ENCODE measurements at places on chromosomes 12 and 14.
A peak's percentile ranks its signal among the peaks of the same experiment; 100 is the strongest.

- no peak for DNase-seq
Observed at GRCh38 chr12:7387289-7387688, 56.7 kb downstream of the CD163L1 start.

- no peak for DNase-seq
Observed at GRCh38 chr14:61925732-61926435, 163.7 kb downstream of the SNAPC1 start.

DNA sequence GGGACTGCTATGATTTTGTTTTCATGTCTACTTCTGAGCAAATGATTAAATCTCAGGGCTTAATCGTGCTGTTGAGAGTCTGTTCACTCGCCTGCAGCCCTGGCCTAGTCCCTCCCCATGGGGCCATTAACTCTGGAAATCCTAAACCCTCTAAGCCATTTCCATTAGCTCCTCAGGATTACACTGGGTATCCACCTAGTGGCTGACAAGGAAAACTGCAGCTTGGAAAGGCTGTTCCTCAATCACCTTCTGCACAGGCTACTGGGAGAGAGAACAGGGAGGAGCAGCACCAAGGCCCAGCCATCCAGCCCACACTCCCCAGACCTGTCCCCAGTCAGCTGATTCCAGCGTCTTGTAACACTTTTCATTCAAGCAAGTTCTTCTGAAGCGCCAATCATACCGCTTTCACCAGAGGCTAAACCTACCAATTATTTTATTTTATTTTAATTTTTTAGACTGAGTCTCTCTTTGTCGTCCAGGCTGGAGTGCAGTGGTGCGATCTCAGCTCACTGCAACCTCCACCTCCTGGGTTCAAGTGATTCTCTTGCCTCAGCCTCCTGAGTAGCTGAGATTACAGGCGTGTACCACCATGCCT lies 48.7 kb downstream of the NEUROD4 start:
- peak; percentile 57 for DNase-seq

- DNase-seq = no peak
Observed at GRCh38 chr12:125324861-125325490, 259.7 kb downstream of the AACS start.

DNA sequence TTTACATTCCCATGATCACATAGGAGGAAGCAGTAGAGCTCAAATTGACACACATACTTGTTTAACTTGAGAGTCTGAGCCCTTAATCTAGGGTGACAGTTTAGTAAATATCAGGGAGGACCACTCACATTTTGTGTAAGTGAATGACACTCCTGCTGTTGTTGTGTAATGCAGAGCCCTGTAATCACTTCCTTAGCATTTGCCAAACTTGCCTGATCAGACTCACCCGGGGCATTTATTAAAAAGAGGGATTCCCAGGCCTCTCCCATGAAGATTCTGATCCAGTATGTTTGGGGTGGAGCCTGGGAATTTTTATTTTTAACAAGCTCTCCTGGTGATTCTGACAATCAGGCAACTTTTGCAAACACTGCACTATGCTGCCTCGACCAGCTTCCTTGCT lies 119.6 kb downstream of the NUAK1 start:
- DNase-seq = no peak

GRCh38 chr14:51360592-51360991 lies 120.5 kb downstream of the TMX1 start:
- no peak for DNase-seq

GRCh38 chr14:89243286-89243685 lies 173.7 kb downstream of the FOXN3 start:
- DNase-seq = no peak

- DNase-seq = peak; percentile 76
Observed at GRCh38 chr12:55707841-55708694, at the start of gene ITGA7. Gene ITGA7, minus strand, starts transcription at chr12:55707904. Its CDS starts 222 bp downstream, at chr12:55707682.

- no peak for DNase-seq
Observed at GRCh38 chr14:89773644-89774316, 180.8 kb downstream of the EFCAB11 start.

DNA sequence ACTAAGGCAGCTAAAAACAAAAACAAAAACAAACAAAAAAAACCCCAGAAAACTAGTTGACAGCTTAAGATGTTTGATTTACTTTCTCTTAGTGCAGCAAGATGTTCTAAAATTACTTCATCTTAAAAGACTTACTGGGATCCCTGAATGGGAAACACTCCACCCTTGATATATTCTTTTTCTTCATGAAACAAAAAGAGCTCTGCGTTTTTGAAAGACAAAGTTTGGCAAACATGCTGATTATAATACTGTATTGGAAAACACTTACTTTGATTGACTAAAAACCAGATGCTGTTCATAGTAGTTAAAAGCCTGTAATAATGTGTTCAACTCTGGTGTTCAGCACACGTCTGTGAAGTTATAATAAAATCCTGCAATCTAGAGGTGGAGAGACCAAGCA lies 136.8 kb downstream of the SRGAP1 start:
- no peak for DNase-seq

DNA sequence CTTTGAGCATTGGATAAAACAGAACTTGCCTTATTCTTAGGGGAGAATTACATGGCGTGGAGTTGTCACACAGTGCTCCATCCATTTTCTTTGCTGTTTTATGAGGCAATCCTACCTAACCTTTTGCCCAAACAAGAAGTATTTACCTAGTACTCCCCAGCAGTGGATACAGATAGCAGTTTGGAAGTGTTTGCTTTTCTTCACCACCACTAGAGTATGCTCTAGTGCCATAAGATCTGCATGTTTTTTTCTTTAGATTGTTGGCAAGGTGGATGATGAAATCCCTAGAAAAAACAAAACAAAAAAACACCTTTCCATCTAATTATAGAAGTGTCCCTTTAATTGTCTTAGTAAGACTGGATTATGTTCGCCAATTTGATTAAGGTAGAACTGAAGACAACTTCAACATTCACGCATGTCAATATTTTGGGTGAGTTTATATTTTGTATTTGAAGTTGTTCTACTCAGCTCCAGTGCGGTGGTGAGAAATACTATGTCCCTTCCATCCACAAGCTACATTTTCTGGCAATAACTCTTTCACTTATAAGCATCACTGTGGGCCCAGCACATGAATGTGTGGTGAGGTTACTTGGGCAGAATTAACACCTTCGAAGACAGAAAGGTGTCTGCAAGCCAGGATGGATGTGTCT lies 23.6 kb upstream of the TMEM260 start:
- DNase-seq = peak; percentile 25

DNA sequence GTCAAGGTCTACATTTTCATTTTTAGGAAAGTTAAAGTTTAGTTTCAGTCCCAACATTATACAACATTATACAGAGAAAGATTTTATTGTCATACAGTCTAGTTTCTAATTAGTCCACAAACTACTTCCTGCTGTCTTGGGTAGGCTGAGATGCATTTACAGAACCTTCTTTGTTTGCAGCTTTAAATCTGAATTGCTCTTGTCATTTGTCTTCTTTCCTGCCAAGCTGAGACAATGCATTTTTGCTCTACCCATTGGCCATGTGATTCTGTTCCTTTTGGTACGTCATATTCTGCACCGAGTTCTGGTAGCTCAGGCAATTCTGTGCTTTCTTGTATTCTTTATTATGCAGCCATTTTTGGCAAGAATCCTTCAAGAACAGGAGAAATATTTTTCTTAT lies 228.5 kb downstream of the ATP23 start:
- no peak for DNase-seq

DNA sequence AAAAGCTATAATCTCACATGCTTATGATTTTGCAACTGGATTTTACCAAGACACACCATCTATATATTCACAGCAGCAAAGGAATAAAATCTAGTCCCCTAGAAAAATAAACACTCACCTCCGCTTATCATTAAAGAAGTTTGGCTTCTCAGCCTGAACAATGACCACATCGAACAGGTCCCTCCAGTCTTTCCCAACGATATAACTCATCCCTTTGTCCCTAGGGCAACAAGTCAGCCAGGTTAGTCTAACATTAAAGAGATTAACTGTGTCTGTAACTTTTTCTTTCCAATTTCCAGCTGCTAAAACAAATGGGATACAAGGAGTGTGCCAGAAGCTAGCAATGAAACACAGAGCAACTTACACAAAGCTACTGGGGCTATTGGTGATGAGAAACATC lies 48.0 kb downstream of the NT5DC3 start:
- no peak for DNase-seq

GRCh38 chr14:77897374-77897773 lies 97.5 kb downstream of the ADCK1 start:
- DNase-seq = no peak

GRCh38 chr12:118053071-118053985 lies 7.7 kb downstream of the WSB2 start:
- no peak for DNase-seq

DNA sequence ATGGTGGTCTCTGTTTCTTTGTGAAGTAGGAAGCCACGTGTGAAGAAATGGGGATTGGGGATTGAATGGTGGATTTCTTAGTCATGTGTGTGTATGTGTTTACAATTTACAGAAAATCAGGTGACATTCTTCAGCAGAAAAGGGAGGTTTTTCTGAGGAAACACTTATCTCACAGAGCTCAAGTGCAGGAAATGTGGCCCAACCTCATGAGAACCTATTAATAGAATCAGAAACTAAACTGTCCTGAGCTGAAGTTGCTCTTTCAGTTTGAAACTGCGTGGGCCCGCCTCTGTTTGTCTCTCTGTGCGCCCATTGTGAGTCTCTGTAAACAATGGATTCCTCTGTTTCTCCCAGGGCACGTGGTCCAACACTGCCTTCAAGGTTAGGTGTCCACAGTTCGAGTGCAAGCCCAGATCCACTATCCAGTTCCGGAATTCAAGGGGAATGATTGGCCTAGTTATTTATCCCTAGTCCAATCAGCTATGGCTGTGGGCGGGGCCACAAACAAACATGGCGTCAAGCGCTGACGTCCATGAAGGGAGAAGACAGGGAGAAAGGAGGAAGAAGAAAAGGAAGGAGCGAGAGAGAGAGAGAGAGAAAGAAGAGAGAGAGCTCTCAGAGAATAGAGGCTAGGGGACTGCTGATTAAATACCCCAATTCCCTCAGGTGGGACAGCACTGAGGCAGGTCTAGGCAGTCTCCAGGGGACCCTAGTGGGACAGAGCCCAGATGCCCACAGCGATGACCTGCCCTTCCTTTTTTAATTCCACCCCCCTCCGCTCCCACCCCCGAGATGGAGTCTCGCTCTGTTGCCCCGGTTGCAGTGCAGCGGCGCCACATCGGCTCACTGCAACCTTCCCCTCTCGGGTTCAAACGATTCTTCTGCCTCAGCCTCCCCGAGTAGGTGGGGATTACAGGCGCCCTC lies 31.4 kb upstream of the C12orf76 start:
- no peak for DNase-seq

DNA sequence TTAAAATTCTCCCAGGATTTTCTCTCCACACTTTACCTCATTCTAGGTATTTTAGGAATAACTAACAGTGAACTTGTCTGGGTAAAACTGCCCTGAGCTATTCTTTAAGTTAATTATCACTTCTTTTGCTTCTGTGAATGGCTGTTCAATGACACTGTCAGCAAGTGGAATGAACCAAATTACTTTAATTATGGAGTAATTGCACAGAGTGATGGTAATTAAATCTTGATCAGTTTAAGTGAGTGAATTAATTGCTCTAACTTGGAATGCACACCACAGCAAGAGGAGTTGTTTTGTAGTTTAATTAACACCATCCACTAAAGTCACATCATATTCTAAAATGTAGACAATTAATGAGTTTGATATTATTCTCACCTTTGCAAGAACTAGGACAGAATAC lies 36.2 kb upstream of the TMEM260 start:
- DNase-seq = no peak

DNA sequence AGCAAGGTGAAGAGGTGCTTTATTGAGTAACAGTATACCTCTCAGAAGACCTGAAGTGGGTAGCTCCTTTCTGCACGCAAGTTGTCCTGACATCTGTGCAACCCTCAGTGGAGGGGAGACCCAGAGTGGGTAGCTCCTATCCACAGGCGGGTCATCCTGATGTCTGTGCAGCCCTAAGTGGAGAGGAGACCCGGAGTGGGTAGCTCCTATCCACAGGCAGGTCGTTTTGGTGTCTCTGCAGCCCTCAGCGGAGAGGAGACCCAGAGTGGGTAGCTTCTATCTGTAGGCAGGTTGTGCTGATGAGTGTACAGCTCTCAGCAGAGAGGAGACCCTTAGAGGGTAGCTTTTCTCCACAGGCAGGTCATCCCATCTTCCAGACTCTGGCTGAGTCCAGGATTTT lies 45.1 kb upstream of the PRPF39 start:
- no peak for DNase-seq

GRCh38 chr12:29425722-29426121 lies 44.8 kb upstream of the ERGIC2 start:
- DNase-seq = no peak

GRCh38 chr12:87163122-87163521 lies 866.1 kb downstream of the C12orf50 start:
- DNase-seq = no peak

- DNase-seq = peak; percentile 22
Observed at GRCh38 chr14:22656945-22657731, 13.0 kb upstream of the OR6J1 start.

- no peak for DNase-seq
Observed at GRCh38 chr12:28512876-28513275, 322.6 kb downstream of the CCDC91 start.

DNA sequence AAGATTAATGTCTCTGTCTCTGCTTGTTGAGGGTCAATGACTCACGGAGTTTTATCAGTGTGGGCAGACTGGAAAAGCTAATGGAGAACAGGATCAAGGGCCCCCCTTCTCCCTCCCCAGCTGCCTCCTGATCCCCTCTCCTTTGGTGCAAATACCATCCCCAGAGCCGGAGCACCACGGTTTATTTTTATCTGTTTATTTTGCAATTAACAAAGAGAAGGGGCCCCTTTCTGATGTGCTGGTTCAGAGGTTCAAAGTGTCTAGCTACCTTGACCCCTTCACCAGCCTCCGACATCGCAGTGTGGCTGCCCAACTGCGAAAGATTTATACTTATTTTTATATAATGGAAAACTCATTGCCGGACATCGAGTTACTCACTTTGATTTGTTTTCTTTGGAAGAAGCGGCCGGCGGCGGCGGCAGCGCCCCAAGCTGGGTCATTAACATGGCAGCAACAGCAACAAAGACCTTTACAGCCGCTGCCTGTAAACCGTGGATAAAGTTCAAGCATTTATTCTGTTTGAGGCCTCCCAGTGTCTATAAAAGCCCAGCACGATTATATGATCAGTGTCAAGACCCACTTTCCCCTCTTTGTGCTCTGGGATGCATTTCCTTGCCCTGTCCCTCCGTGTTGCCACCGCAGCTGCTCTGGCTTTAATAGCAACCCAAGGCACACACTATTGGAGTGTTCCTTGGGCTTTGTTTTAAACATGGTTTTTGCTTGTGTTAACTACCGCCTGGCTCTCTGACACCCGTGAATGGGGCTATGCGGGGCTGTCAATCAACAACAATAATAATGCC lies 47.4 kb upstream of the PARP11 start:
- DNase-seq = no peak

DNA sequence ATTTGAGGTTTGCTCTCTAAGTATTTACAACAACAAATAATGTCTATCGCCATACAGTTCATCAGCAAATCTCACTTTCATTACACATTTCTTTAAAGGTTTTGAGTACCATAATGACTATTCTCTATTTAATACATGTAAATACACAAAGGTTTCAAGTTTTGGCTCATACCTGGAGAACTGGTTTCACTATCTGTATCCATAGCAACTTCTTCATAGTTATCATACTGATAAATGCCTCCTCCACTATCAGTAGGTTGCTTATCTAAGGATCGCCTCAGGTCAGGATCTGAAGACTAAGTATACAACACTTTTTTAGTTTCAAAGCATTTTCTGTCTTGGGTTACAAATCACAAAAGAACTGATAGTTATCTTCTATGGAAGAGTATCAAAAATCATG lies 21.4 kb downstream of the ZFC3H1 start:
- no peak for DNase-seq

Measured in left kidney (tissue), 8 donors.